A549 (cell line): ENCODE measurements at places on chromosomes 6 and 20. TPM values are rescaled to one million over a fixed set of nuclear protein-coding genes. Genes with fewer than 3 reads are reported as not detected.

DNA sequence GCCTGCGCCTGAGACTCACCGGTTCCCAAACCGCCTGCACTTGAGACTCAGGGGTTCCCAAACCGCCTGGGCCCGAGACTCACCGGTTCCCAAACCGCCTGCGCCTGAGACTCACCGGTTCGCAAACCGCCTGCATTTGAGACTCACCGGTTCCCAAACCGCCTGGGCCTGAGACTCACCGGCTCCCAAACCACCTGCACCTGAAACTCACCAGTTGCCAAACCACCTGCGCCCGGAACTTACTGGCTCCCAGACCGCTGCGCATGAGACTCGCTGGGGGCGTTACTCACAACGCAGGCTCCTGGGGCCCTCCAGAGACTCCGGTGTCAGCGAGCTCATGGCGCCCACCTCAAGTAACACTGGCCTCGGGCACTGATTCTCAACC, 90.2 kb downstream of the DACT2 start:
- no peak for DNase-seq

DNA sequence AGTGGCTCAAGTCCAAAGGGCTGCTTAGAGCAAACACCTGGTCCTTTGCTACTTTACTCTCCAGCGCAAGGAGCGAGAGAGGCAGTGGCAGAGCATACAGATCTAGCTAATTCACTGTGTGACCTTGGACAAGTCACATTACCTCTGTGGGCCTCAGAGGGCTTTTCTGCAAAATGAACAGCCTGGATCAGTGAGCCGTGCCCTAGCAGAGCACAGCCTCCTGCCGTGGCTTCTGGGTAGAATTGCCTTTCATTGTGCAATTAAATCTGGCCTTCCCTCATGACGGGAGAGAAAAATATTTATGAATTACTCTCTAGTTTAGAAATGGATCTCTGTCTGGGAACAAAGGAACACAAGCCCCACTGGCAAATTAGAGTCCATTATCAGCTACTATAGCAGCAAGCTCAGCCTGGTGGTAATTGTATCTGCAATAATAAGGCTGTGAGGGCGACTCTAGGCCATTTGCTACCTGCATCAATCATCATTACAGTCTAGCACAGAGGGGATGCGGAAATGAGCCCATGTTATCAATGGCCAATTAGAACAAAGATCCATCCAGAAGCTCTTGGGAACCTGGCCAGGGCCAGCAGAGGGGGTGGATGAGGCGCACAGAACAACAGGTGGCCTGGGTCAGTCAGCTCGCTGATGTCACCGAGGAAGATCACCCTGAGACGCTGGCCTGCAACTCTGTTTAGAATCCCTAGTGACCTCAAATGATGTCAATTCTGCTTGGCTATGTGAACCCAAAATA, 114.2 kb upstream of the LY86 start:
- DNase-seq, result no peak

- no peak for DNase-seq
These were observed 10.2 kb downstream of the UNC5CL start for GRCh38 chr6:41028561-41029412.

- DNase-seq, result no peak
These were observed 15.3 kb upstream of the TCF15 start for GRCh38 chr20:625360-625932.

DNA sequence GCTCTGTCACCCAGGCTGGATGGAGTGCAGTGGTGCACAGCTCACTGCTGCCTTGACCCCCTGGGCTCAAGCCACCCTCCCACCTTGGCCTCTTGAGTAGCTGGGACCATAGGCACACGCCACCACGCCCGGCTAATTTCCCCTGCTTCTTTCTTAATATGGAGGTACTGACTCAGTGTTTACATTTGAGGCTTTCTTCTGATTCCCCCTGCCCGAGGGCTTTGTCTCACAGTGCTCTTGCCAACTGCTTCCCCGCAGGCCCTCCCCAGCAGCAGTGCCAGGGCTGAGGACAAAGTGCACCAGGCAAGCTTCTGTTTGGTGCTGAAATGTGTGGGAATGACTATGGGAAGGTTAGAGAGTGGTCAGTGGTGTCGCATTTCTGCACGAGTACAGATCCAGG, 34.8 kb downstream of the NR2E1 start:
- DNase-seq, result peak; percentile 26

Gene HLA-DRA
- polyA plus RNA-seq, result not detected in 3 replicates

Gene MEA1
- 90.1 to 94.3 TPM (median 92.8 TPM) in 3 replicates for polyA plus RNA-seq

Gene TRIM38
- 1.5 to 2.0 TPM (median 1.7 TPM) in 3 replicates for polyA plus RNA-seq

Gene BMP5
- polyA plus RNA-seq, result 0.03 to 0.04 TPM (median 0.04 TPM) in 3 replicates
